ENCODE measurements at places on chromosomes 4 and X.

- DNase-seq = no peak
Observed at GRCh38 chr4:3345384-3345783, 52.6 kb downstream of the RGS12 start.

DNA sequence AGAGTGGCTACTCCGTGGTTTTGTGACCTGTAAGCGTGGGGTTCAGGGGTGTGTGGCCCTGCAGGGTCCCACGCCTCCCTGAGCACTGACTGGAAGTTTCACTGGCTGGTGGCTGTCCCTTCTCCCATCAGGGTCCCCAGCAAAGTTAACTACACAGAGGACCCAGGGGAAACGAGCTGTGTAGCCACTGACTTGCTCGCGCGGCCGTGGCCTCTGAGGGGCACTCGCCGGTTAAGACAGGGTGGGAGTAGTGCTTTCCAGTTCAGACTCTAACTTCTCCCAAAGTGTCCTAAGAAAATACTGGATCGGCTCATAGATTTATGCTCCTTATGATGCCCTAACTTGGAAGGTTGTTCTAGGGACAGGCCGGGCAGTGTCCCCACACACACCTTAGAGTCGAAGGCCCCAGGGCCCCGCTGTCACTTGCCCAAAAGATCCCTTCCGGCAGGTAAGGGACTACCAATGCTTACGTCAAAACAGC, 28.2 kb downstream of the NELFA start:
- no peak for DNase-seq

- DNase-seq = no peak
Observed at GRCh38 chr4:92104506-92104905, 199.3 kb upstream of the GRID2 start.

DNA sequence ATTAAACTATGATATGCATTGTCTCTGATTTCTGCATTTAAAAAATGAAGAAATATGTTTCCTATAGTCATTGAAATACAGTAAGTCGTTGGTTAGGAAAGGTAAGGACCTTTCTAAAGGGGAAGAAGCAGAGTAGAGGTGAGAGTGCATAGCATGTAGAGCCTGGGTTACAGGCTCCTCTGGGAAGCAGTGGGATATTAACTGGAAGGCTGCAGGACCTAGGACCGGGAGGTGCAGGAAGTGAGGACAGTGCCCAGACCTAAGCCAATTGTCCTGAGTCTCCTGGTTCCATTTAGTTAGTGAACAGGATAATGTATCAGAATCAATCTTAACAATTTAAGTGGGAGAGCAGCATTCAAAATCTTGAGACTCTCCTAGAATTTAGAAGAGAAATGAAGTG, 237.1 kb upstream of the NUDT6 start:
- DNase-seq = no peak

DNA sequence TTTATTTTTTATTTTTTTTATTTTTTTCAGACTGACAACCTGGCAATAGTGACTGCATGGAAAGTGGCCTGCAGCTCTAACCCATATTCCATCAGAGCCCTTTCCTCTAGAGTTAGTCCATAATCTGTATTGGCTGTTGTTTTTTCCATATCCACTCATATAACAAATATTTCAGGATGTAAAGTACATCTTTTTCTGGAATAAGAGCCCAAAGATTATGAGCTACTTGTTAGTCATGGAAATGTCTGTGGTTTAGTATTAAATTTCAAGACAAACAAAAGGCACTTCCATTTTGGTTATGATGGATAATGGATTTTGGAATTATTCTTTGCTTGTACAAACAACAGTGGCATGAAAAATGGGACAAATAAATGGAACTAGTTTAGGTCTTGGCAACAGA, 296.0 kb upstream of the HS3ST1 start:
- DNase-seq = no peak

DNA sequence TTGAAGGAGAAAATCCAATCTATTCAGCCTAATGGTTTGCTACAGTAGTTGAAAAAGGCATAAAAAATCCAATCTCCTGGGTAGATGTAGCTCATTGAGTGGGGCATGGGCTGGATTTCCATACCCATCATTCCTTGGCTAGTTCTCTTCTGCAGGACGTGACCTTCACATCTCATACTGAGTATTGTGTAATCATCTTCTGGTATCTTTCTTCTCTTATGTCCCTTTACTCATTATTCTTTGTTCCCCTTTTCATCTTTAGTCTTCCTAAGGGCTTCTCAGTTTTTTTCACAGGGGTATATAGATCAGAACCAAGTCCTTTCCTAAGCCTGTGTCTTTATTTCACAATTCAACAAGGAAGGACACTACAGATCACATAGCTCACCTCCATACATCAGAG, 727.6 kb upstream of the MAGEB2 start:
- no peak for DNase-seq

DNA sequence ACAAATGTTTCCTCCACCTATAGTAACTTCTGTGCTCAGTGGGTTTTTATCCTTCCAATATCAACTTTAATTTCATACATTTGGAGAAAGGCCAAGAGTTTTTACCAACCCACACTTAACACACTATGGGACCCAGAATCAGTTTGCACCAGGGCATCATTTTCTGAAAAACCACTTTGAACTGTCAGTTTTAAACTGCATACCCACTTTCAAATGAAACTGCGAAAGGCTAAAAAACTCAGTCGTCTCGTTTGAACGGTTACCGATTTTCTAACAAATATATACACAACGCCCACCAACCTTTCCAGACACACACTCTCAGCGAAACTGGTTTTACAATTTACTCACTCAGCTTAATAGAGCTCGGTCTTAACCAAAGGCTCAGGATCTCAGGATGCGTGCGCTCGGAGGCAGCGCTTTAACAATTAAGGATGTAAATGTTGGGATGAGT, 376 bp downstream of the ABCG2 start:
- no peak for DNase-seq

- DNase-seq = no peak
Observed at GRCh38 chr4:158356301-158356700, 146.0 kb downstream of the TMEM144 start.

GRCh38 chr4:146957237-146957636, 11.6 kb upstream of the TTC29 start:
- no peak for DNase-seq

- no peak for DNase-seq
Observed at GRCh38 chr4:11069581-11070211, 359.0 kb downstream of the HS3ST1 start.

GRCh38 chr4:188262464-188262863, 123.2 kb downstream of the TRIML1 start:
- no peak for DNase-seq

DNA sequence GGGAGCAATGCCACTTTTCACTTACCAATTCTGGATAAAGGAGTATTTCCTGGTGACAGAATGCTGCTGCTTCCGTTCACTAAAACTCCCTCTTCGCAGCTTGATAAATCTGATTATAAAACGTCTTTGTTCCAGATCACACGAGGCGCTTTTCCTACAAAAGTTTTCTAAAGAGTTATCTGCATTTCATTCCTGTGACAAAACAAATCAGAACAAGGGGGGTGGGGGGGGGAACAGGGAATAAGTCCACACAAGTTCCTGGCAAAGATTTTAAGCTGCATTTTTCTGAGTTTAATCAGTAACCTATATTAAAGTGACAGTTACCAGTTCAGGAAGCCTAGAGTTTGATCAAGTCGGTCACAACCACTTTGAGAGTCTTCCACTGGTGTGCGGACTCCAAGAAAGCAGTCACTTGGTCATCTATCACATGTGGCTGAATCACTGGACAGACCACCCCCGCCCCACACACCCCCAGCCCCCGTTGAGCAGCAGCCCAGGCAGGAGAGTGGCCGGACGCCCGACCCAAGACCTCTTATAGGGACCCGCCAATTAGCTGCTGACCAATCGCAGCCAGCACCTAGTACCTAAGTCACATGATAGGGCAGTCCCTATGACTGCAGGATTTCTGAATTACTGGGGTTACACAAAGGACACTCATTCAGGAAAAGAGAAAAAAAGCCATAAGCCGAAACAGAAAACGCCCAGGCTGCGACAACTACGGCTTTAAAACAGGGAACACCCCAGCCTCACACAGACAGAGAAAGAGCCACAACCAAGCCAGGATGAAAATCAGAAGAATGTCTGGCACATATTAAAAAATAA, 569.3 kb upstream of the DIPK2B start:
- peak; percentile 28 for DNase-seq

DNA sequence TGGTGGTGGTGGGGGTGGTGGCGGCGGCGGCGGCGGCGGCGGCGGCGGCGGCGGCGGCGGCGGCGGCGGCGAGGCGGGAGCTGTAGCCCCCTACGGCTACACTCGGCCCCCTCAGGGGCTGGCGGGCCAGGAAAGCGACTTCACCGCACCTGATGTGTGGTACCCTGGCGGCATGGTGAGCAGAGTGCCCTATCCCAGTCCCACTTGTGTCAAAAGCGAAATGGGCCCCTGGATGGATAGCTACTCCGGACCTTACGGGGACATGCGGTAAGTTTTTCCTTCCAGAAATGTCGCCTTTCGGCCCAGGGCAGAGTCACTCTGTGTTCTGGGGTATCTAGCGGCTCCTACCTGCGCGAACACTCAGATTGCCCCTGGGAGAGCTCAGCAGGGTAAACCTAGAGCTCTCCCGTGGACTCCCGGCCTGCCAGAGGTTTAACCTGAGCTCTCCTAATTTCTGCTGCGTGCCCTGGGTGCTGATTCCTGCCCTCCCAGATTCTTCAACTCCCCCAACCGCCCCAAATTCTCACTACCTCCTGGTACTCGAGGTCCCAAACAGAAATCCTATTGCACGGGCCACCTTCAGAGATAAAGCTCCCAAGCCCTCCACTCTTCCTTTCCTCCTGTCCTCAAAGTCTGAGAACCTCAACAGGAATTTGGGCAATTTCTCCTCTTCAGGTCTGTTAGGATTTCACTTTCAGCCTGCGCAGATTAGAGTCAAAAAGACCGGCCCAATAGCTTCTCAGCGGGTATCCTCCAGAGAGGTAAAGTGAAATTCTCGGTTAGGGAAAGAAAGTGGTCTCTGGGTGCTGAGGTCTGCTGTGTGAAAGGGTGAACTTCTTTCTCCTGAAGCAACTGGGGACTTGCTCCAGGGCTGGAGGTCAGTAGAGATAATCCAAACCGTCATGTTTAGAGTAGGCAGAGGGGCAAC, 2.9 kb downstream of the AR start:
- no peak for DNase-seq

GRCh38 chr4:23937173-23937572, 47.3 kb upstream of the PPARGC1A start:
- DNase-seq = no peak

DNA sequence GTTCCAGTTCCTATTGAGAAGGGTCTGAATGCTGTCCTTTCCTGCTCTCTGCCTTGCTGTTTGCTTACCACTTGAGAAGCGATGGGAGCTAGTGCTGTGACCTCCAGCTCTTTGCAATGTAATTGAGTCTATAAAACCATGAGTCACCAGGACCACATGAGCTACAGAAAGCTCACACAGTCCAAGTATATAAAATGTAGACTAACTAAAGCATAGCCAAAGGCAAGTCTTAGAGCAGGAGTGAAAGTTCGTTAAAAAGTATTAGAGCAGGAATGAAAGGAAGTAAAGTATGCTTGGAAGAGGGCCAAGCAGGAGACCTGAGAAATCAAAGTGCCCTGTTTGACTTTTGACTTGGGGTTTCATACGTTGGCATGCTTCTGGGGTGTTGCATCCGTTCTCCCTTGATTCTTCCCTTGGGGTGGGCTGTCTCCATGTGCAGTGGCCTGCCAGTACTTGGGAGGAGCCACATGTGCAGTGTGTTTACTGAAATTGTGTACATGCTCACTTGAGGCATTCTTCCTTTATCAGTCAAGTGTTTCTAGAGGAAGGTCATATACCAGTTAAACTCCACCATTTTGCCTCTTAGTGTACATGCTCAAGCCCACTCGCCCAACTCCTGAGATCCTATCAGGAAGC, 71.3 kb upstream of the KIT start:
- DNase-seq = no peak

DNA sequence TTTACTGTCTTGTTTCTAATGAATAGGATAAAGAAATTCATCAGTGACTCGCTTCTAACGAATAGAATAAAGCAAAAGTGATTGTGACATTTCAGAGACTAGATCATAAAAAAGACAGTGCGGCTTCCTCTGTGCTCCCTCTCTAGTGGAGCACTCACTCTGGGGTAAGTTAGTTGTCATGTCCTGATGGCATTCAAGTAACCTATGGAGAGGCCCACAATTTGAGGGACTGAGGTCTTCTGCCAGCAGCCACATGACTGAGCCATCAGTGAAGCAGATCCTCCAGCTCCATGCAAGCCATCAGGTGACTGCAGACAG, 72.4 kb downstream of the YIPF6 start:
- no peak for DNase-seq

GRCh38 chrX:155071694-155072280, 479 bp downstream of the BRCC3 start:
- no peak for DNase-seq

GRCh38 chr4:71259280-71259679, 79.5 kb upstream of the SLC4A4 start:
- no peak for DNase-seq

DNA sequence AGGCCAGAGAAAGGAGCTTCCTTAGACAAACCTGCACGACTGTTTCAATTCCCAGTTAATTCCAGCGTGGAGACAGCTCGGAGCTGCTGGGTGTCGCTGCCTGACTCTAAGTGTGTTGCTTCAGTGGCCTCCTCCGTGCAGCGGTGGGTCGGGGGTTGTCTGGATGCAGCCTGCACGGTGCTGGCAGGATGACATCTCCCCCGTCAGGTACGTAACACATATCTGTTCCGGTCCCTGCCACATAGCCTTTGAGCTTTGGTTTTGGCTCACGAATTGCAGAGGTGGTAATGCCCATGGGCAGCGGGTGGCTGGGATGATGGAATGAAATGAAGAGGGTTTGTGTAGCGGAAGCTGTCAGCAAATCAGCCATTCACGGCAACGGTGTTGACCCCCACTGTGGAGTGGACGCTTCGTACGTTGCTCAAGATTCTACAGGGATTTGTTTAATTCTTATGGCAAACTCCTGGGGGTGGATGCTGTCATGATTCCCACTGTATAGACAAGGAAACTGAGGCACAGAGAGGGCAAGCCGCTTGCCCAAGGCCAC, 33.7 kb upstream of the HMX1 start:
- no peak for DNase-seq

DNA sequence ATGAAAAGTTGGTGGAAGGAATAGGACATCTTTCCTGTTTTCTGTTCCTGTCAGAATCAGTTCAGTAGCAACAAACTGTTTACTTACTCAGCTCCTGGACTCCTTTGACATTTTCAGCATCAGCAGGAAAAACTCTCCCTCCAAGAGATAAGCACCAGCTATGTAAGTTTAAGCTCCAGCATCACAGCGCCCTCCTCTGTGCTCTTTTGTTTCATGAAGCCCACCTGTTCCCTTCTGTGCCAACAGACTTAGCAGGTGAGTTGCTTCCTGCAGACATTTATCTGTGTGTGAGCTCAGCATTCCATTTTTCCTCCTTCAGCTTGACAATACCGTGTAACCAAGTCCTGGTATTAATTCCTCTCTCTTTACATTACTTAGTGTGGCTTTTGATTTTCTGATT, 644.1 kb upstream of the AGA start:
- no peak for DNase-seq

- no peak for DNase-seq
Observed at GRCh38 chrX:1444561-1445500, 7.9 kb downstream of the ASMTL start.

GRCh38 chr4:141011901-141012315, 121.4 kb downstream of the RNF150 start:
- no peak for DNase-seq
